Motor neuron (in vitro differentiated cells): ENCODE measurements at places on chromosomes 5 and 9. TPM values are rescaled to one million over a fixed set of nuclear protein-coding genes. Genes with fewer than 3 reads are reported as not detected.
A peak's percentile ranks its signal among the peaks of the same experiment; 100 is the strongest.

C5 gene
- 4.1 and 4.7 TPM in 2 replicates for total RNA-seq

GRCh38 chr9:123373447-123373923 lies 17.5 kb downstream of the CRB2 start:
- no peak for ATAC-seq

DNA sequence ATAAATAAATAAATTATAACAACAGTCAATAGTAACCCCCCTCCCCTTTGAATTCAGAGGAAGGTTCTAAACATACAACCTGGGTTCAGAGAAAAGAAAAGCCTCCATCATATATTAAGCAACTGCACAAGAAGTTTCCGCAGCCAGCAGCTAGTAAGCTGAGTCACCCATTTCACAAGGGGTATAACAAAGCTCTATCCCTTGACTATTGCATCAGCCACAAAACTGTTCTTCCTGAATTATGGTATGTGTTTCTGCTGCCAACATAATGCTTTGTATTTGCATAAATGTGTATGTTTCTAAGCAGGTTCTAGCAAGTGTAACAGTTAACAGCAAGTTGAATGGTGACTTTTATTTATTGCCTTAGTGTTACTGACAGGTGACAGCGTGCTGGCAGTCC lies 6.8 kb upstream of the CEP120 start:
- ATAC-seq = no peak

FRMD3 gene
- total RNA-seq = 1.7 and 2.0 TPM in 2 replicates

DNA sequence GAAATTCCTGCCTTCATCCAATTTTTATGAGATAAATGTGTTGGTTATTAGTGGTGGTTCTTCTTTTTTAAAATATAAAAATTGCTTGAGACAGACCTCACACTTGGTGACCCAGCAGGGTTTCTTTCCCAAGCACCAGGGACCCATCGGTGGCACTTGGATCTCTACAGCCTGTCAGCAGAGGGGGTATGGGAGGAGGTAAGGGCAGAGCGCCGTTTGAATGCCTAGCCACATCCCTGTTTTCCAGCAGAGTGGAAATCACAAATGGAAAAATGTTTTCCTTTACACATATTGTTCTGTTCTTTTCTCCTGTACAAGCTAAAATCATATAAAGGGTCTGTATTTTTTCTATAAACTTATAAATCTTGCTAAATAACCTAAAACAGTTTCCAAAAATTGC lies 248.0 kb downstream of the NR3C1 start:
- peak; percentile 41 for ATAC-seq

DNA sequence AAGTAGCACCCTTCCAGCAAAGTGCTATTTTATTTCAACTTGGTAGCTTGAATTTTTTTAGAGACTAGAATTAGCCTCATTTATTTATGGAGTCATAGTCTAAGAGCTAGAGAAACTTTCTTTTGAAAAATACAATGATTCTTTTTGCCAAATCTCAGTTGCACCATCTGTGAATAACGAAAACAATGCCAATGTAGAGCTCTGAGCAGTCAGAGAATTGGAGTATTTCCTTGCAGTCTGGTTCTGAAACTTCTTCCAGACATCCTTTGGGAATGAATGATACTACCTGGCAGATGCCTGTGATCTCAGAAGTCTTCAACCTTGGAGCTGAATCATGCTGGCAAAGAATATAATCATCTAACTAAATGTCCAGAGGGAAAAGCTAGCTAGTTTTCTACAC lies 511.5 kb upstream of the CYLC2 start:
- ATAC-seq = no peak

FOXD1 gene
- total RNA-seq = 5.2 and 5.4 TPM in 2 replicates

DNA sequence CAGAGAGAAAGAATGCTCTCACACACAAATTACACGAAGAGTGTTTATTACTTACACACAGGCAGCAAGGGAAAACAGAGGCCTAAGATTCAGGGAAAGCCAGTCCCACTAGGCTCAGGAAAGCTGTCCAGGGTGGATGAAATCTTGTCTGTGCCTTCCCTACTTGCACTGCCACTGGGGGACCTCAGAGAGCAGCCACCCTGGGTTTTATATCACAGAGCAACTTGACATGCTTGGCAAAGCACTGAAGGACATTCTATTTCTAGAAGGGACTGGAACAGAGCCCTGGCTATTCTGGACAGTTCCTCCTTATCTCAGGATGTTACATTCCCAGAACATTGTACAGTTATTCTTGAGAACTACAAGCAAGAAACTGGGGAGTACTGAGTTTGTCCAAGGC lies 7.5 kb upstream of the PRSS3 start:
- ATAC-seq = no peak

IL5 gene
- not detected in 2 replicates for total RNA-seq

TENT4A gene
- total RNA-seq = 27.3 and 27.8 TPM in 2 replicates

LHX2 gene
- 0.70 and 1.5 TPM in 2 replicates for total RNA-seq

DNA sequence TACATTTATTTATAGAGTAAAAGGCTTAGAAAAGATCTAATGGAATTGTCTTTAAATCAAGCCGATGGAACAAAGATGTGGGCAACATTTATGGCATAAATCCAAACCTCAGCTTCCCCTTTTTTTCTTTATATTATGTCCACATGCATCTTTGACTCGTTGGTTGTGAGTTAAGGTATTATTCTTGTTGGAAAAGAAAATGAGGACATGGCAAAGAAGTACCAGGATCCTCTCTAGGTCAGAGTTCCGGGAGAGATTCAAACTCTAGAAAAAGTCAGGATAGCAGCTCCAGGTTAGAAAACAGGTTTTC lies 508 bp upstream of the NME5 start:
- no peak for ATAC-seq

DNA sequence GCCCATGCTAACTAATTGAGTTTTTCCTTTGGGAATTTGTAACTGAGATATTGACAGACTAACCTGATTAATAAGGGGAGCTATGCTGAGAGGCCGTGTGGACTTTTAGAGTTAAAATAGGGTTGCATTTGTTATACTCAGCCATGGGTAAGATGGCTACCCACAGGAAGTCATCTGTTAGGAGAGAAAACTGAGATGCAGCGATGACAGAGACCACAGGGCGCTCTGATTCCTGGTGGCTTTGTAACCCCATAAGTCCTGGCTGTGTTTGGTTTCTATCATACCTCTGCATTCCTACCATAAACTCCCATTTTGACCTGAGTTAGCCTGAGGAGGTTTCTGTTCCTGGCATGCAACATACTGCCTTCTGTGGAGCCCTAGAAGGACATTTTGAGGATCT lies 19.5 kb upstream of the PANK3 start:
- ATAC-seq = no peak
